Putamen (tissue), 1 donor: ENCODE measurements at places on chromosomes 2 and 18.

DNA sequence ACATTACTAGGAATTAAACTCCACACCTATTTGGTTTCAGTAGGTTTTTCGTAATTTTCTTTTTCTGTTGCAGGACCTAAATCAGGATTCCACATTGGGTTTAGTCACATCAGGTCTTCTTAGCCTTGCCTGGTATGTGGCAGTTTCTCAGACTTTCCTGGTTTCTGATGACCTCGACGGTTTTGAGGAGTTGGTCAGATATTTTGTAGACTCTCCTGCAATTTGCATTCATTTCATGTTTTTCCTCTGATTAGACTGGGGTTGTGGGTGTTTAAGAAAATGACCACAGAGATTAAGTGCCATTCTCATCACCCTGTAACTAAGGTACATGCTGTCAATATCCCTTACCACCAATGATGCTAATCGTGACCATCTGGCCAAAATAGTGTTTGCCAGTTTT lies 97.3 kb upstream of the ST6GAL2 start:
- DNase-seq: no peak

DNA sequence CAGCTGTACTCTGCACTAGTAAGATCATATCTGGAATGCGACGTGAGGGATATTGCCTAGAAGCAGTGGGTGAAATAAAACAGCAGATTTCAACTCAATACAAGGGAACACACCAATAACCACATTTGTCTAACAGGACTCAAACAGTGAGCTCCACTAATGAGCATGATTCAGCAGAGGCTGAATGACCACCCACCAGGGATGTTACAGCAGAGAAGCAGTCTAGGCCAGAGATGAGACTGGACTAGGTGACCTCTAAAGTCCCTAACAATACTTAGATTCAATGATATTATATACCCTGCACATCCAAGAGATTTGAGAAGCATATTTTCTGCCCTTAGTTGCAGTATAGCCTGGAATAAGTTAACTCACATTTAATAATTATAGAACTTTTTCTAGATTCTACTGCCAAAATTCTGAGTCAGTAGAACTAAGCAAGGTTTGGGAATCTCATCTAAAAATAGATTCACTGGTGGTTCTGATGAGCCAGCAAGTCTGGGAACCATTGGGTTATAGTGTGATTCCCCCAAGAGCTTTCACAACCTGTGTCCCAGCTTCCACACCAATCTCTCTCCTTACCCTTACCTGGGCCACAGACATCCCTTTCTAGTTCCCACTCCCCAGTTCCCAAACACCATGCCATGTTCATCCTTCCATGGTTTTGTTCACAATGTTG lies 6.3 kb downstream of the THOC1 start:
- DNase-seq: no peak

DNA sequence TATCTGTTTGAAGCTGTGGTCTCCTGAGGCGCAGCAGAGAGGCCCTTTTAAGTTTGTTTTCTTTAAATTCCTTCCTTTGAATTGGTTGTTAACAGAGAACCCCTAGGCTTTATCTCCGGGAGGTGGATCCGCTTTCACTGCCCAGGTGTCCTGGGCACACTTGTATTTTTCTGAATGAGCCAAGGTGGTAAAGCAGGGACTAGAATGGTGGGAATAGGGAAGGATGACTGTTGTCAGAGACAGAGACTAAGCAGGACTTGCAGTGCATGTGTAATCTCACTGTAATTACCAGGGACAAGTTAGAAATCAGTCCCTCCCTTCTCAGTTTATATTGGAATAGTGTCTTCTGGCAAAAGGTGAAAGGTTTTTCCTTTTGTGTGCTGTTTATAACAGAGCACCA lies 72.8 kb downstream of the PHLPP1 start:
- no peak for DNase-seq

DNA sequence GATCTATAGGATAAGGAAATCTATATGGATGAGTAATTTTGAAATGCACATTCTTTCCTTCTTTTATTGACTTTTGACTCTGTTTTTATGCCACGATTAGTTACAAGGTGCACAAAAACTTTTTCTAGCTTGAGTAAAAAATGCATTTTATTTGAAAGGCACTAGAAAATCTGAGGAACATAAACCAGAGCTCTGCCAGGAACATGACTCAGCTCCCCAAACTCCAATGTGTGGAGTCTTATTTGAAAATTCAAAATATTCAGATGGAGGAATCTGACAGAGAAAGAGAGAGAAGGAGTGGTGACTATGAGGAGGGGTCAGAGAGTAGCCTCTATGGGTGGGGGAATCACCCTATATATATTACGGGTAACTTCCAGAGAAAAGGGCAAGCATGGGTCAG lies 231.0 kb downstream of the DCC start:
- DNase-seq: no peak

- DNase-seq: no peak
Observed at GRCh38 chr2:50833036-50833435, 198.9 kb downstream of the NRXN1 start.

- peak; percentile 9 for DNase-seq
Observed at GRCh38 chr2:234437642-234438304, 59.1 kb downstream of the ARL4C start.
